Kidney (tissue), 22 donors: ENCODE measurements at places on chromosomes 13 and 19. TPM values are rescaled to one million over a fixed set of nuclear protein-coding genes. Genes with fewer than 3 reads are reported as not detected.

Gene GRK1
- total RNA-seq, result not detected

GRCh38 chr13:43687038-43687437 is 99.7 kb downstream of the ENOX1 start:
- no peaks in the 10 kb centered on the region for H3K36me3 ChIP-seq
- no peak for DNase-seq
- no peak overlapping the region for H3K4me3 ChIP-seq
- H3K4me1 ChIP-seq, result peaks cover 9% of the 10 kb centered on the region
- no peaks in the 10 kb centered on the region for H3K27me3 ChIP-seq

Gene KLC3
- 3.3 TPM for total RNA-seq

Gene LILRB1
- 10.9 TPM for total RNA-seq

GRCh38 chr19:16791942-16792341 is 37.3 kb upstream of the SIN3B start:
- no peak for DNase-seq
- no peaks in the 10 kb centered on the region for H3K4me1 ChIP-seq
- no peaks in the 10 kb centered on the region for H3K36me3 ChIP-seq
- H3K27ac ChIP-seq, result no peak overlapping the region
- H3K27me3 ChIP-seq, result no peaks in the 10 kb centered on the region
- H3K4me3 ChIP-seq, result no peak overlapping the region
